ENCODE measurements at places on chromosomes 3 and 15. TPM values are rescaled to one million over a fixed set of nuclear protein-coding genes. Genes with fewer than 3 reads are reported as not detected.

MINDY4B gene
- total RNA-seq = not detected

TNIK gene
- 74.0 TPM for total RNA-seq

ILDR1 gene
- total RNA-seq = not detected

GOLGA6C gene
- not detected for total RNA-seq

CTXND1 gene
- total RNA-seq = not detected

GJD2 gene
- total RNA-seq = not detected

FRMD5 gene
- total RNA-seq = not detected

FRG2C gene
- total RNA-seq = not detected

DNASE1L3 gene
- total RNA-seq = 2.6 TPM

P2RY14 gene
- 0.27 TPM for total RNA-seq

SENP8 gene
- 0.34 TPM for total RNA-seq

XRN1 gene
- 106 TPM for total RNA-seq

ACOX2 gene
- total RNA-seq = not detected

RTP1 gene
- not detected for total RNA-seq

KBTBD13 gene
- total RNA-seq = not detected

ITPKA gene
- total RNA-seq = 0.20 TPM

LMAN1L gene
- 2.4 TPM for total RNA-seq

AGTR1 gene
- not detected for total RNA-seq

PIGZ gene
- 0.22 TPM for total RNA-seq

IL12A gene
- total RNA-seq = 1.3 TPM

SNURF gene
- 34.3 TPM for total RNA-seq

TMCO5A gene
- not detected for total RNA-seq

ATP10A gene
- total RNA-seq = 56.7 TPM

Data from naive thymus-derived CD4-positive, alpha-beta T cell (primary cell).